ENCODE measurements at places on chromosomes 7 and 10.
A peak's percentile ranks its signal among the peaks of the same experiment; 100 is the strongest.

DNA sequence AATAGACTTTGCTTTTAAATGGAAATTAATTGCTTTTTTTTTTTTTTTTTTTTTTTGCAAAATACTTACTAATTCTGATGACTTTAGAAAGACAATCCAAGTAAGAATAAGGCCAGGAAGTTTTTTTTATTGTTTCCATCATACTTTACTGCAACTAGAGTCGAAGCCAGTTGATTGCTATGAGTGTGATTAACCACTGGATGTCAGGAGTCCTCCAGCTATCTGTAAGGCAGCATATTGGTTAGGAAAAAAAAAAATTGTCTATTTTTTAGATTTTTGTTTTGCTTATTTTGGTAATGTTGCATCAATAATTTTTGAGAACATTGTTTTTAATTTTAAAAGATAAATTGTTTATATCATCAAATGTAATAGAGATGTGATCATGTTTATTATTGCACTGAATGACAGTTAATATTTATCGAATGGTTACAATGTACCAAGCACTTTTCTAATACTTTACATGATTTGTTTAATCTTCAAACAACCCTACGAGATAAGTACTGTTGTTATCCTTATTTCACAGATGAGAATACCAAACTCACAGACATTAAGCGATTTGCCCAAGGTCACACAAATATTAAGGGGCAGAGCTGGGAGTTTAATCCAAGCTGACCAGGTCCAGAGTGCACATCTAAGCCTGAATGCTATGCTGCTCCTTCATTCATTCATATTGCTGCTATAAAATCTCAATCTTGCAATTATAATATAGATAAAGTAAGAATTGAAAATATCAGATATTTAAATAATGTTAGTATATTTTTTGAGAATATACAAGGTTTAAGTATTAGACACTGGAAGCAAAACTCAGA is 19.9 kb upstream of the LMOD2 start:
- DNase-seq = peak; percentile 33

- no peak for DNase-seq
These were observed 3.5 kb downstream of the SH2D4B start for GRCh38 chr10:80540981-80541750.

DNA sequence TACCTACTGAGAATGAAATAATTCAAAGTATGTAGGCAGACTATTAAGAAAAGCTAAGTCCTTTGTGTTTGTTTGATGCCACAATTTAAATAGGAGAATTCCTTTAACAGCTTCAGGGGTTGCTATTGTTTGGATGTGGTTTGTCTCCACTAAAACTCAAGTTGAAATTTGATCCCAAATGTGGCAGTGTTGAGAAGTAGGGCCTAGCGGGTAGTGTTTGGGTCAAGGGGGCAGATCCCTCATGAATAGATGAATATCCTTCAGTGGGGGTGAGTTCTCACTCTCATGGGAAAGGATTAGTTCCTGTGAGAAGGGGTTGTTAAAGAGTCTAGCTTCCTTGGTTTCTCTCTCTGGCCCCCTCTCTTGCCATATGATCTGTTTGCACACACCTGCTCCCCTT is 97.0 kb downstream of the HGF start:
- no peak for DNase-seq

- DNase-seq = no peak
These were observed 31.2 kb downstream of the PALD1 start for GRCh38 chr10:70509757-70510147.

GRCh38 chr7:4928445-4928844 is 30.5 kb downstream of the MMD2 start:
- no peak for DNase-seq

DNA sequence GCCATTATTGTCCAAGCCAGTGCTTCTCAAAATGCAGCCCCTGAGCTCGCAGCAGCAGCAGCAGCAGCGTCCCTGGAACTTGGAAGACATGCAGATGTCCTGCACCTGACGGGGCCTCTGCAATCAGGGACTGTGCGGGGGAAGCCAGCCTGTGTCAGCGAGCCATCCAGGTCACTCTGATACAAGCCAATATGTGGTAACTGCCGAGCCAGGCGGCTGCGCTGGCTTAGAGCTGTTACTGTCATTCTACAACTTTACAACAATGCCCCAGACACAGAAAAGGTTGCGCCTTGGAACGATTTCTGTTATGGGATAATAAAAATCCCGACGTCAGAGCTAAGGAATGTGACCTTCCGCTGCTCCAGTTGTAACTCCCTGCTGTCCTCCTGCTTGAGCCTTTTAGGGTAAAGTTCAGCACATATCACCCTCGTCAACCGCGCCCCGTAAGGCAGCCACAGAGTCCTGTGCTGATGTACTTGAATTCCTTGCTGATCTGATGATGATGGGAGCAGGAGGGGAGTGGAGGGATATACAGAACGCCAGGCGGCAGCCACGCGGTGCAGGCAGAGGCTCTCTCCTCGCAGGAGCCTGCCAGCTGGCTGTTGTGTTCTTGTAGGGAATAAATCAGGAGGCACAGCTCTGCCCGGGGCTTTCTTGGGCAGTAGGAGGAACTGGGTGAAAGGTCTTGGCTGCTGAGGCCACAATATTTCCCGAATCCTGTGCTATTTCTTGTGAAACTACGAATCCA is 20.0 kb upstream of the CRYGN start:
- peak; percentile 83 for DNase-seq

- no peak for DNase-seq
These were observed 145.9 kb upstream of the NEBL start for GRCh38 chr10:21043044-21043443.

Measured in fibroblast of skin of abdomen (primary cell).